Activated CD8-positive, alpha-beta memory T cell treated with anti-CD3 and anti-CD28 coated beads, Interleukin-2, amount 50 U/mL, for 48 hours (primary cell): ENCODE measurements at places on chromosomes 5 and 9.

DNA sequence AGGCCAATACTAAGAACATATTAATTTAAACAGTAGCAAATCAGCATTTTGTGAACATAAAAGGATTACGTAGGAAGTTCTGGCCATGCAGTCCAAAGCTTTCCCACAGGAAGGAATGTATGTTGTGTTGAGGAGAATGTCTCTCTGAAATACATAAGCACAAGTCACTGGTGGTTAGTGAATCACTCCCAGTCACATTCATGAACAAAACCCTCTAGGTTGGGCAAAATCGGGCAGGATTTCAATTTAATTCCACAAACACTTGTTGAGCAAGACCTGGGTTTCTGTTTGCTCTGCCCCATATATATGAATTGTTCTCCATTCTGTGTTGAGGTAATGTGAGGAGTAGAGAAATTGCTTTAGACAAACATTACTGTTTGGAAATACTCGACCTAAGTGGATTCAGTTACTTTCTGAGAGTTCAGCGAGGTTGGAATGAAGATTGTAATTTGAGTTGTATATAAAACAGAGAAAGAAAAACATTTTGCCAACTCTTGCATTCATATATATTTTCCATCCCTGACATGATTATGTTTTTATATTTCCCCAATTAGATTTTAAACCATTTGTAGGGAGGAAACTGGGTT, 127.6 kb upstream of the RPS23 start:
- DNase-seq = no peak

DNA sequence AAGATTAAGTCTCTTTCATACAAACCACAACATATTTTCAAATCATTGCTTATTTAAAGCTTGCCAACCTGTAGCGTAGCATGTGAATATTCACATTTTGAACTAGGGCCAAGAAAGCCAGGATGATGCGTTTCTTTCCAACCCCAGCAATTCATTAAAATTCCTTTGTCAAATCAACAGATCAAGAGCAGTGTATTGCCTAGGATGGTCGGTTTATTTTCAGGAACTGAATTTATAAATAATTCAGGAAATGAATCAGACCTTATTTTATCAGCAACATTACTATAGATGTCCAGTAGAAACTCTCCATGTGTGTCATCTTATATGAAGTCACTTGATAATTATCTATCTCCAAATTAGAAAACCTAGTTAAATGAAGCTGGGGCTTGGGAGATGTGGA, 13.2 kb upstream of the AUH start:
- no peak for DNase-seq

GRCh38 chr5:178257650-178258049, 25.0 kb upstream of the PHYKPL start:
- DNase-seq = no peak

GRCh38 chr9:88535226-88536022, 446 bp downstream of the NXNL2 start:
- DNase-seq = no peak

DNA sequence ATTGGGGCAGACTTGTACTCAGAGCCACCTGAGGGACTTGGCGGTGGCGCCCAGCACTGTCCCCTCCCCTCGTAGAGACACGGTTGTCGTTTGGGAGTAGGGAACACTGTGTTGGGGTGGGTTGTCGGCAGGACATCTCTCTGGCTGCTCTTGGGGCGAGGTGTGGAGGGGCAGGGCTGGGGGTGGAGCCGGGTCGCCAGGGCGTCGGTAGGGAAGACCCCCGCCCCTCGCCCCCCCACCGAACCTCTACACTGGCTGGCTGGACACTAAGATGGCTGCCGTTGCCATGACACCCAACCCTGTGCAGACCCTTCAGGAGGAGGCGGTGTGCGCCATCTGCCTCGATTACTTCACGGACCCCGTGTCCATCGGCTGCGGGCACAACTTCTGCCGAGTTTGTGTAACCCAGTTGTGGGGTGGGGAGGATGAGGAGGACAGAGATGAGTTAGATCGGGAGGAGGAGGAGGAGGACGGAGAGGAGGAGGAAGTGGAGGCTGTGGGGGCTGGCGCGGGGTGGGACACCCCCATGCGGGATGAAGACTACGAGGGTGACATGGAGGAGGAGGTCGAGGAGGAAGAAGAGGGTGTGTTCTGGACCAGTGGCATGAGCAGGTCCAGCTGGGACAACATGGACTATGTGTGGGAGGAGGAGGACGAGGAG, 778 bp downstream of the TRIM41 start:
- DNase-seq = peak; percentile 73

DNA sequence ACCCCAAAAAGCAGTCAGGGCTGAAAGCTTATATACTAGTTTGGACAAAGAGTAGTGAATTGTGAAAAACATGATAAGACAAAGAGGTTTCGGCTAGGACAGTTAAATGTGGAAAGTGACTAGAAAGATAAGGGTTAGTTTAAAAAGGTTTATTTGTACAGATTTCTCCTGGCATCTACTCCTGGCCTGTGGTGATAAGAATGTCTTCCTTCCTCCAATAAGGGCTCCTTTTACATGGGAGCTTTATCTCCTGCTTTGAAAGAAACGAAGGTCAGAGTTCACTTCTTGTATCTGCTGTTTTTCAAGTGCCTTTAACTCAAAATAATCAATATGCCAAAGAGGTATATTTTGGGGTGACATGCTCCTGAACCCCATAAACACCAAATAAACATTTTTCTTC, 776.1 kb upstream of the COX7C start:
- no peak for DNase-seq

GRCh38 chr5:98433022-98433421, 340.4 kb upstream of the RGMB start:
- DNase-seq = no peak

GRCh38 chr5:9201761-9202160, 344.1 kb downstream of the SEMA5A start:
- no peak for DNase-seq

GRCh38 chr5:88899096-88899737, 16.2 kb upstream of the MEF2C start:
- DNase-seq = no peak

DNA sequence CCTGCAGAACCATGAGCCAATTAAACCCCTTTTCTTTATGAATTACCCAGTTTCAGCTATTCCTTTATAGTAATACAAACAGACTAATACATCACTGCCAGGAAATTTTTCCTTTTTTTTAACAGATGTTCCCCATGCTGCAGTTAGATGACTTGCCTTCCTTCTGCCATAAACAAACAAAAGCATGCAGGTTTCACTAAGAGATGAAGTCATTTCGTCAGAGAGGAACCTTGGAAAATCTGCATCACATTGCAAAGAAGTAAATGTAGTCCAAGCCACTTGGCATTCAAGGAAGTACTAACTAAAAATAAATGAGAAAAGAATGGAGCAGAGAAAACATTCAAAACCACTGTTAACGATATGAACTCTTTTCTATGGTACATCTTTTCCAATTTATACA, 194.1 kb upstream of the EFNA5 start:
- DNase-seq = no peak

DNA sequence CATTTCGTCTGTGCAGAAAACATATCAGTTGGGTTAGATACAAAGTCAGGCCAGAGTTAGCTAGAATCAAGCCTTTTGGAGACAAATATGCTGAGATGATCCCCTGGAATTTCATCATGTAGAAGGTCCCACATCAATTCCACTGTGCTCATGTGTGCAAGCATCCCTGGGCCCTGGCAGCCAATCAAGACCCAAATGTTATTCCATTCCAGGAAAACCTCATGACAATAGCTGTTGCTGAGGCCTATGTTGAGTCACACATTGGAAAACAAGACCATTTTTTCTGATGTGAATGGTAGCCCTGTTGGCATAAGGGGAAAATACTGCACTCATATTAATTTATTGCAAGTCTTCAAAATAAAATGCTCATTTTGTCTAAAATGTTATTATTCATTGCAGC, 11.5 kb downstream of the SPOCK1 start:
- DNase-seq = no peak

DNA sequence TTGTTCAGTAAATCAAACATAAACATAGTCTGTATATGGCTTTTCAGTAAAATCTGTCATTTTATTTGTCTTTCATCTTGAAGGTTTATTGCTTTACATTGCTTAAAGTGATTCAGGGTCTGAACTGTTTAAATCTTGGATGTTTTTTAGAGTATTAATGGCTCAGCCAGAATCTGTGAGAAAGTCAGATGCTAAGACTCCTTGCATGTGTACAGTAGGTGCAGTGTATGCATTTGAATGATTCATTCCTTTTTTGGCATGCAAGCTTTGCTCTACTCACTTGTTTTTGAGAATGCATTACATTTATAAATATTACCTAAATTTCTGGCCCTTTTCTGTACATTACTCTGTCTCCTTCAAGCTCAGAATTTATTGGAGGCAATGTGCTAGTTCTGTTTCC, 271.0 kb upstream of the RIOK2 start:
- DNase-seq = no peak

- peak; percentile 81 for DNase-seq
Observed at GRCh38 chr5:87780831-87781760, 368.4 kb upstream of the CCNH start.

DNA sequence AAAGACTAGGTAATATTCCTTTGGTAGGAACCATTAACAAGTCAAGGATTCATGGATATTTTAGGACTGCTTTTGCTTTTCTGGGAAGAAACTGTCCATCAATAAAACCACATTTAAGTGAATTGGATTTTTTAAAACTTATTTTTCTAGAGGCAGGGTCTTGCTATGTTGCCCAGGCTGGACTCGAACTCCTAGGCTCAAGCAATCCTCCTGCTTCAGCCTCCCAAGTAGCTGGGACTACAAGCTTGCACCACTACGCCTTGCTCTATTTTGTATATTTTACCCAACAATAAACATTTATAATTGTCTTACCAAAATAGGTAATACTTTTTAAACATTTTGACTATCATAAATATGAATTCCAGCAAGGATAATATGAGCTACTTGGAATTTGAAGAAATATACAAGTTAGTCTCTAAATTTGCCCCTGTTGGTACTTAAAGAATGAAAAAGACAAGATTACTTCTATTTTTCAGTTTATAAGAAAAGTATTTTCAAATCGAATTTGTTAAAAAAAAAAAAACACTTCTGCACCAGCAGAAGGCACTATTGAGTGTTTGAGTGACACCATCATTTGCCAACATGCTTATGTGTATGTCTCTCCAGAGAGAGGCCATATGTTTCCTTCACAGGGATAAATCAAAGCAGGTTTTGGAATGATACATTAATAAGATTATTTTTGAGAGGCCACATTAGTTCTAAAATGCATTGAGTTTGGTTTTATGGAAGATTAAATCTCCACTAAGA, 60.0 kb upstream of the CARTPT start:
- no peak for DNase-seq

- DNase-seq = no peak
Observed at GRCh38 chr5:131381777-131382176, 117.9 kb downstream of the CDC42SE2 start.

GRCh38 chr5:38723426-38723825, 122.4 kb upstream of the OSMR start:
- no peak for DNase-seq

GRCh38 chr9:79670269-79670961, 98.7 kb downstream of the TLE4 start:
- DNase-seq = no peak

DNA sequence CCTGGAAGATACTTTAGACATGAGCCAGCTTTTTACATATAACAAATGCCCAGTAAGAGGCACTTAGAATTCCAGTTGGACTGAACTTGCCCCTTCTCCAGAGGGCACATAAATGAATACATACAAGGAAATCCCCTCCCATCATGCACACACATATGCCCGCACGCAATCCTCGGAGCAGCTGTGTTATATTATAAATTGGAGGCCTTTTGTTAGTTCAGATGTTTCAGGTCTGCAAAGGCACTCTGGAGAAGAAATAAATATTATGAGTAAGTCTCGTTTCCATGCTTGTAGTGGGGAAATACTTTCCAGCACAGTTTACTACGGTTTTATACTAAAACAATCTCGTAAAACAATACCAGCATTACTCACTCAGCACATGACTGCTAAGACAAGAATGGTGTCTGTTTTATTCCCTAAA, 17.6 kb upstream of the MUSK start:
- DNase-seq = no peak

- no peak for DNase-seq
Observed at GRCh38 chr5:37950436-37950835, 110.6 kb upstream of the GDNF start.

GRCh38 chr5:82657033-82657699, 379.0 kb upstream of the RPS23 start:
- DNase-seq = no peak

DNA sequence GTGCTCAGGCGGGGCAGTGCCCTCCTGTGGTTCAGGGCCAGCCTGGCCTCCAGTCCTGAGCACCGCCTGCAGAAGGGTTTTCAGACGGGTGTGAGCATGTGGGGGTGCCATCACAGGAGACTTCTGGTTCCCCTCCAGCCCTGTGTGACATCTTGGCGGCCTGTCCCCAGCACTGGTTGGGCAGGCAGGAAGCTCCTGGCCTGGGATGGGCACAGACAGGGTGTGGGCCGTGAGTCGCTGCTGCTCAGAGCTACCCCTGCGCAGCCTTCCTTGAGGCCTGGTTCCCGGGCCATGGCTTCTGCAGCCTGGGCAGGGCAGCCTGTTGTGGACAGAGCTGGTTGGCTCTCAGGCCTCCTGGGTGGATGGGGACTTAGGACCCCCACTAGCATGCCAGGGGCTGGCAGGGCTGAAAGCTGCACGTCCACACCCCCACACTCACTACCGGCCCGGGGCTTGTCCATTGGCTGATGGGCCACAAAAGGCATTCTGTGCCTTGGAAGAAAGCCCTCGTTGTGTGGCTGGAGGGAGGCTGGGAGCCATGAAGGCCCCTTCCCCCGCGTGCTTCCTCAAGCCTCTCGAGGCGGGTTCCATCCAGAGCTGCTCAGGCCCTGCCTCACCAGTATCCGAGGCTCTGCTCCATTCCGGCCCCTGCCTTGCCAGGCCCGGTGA, 58.7 kb downstream of the RXRA start:
- no peak for DNase-seq
